ENCODE measurements at places on chromosomes 3 and 15. TPM values are rescaled to one million over a fixed set of nuclear protein-coding genes. Genes with fewer than 3 reads are reported as not detected.

- DNase-seq = no peak
Measured at GRCh38 chr3:193590088-193590856, 2.7 kb upstream of the OPA1 start.

GRCh38 chr3:101988596-101988995, 139.3 kb downstream of the NFKBIZ start:
- no peak for DNase-seq

GRCh38 chr15:69719527-69720240, 267.1 kb downstream of the RPLP1 start:
- DNase-seq = no peak

- no peak for DNase-seq
Measured at GRCh38 chr3:65665915-65666314, 372.8 kb downstream of the MAGI1 start.

DNA sequence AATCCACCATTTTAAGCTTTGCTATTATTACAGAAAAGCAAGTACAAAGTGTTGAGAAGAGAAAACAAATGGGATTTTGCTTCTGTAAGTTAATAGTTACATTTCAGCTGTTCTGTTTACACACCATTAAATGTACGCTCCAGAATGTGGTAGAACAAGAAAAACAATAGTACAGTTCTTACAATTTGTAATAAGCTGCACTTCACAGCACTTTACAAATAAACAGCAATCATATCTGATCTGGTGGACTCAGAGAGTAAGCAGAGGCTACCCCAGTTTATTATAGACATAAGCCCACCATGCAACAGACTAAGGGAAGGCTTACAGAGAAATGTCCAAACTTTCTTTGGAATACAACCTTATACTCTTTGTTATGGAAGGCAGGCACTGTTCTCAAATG, 126.4 kb downstream of the OXSM start:
- DNase-seq = no peak

- DNase-seq = no peak
Measured at GRCh38 chr3:175989161-175989560, 1130.0 kb downstream of the NAALADL2 start.

Gene ANKRD63
- not detected for total RNA-seq

Gene AHSG
- total RNA-seq = not detected

Gene HDGFL3
- total RNA-seq = 40.3 TPM

Measured in upper lobe of right lung (tissue), 1 donor.